ENCODE measurements at places on chromosomes 6 and 20. TPM values are rescaled to one million over a fixed set of nuclear protein-coding genes. Genes with fewer than 3 reads are reported as not detected.

Gene ARFGAP1
- total RNA-seq, result 83.8 TPM

Gene TFAP2D
- not detected for total RNA-seq

Gene OLIG3
- not detected for total RNA-seq

Gene SLC22A3
- total RNA-seq, result not detected

Gene ID4
- 3.1 TPM for total RNA-seq
